ENCODE measurements at places on chromosomes 5 and 9.

- DNase-seq: no peak
These were observed 27.6 kb upstream of the NKD2 start for GRCh38 chr5:980966-981365.

DNA sequence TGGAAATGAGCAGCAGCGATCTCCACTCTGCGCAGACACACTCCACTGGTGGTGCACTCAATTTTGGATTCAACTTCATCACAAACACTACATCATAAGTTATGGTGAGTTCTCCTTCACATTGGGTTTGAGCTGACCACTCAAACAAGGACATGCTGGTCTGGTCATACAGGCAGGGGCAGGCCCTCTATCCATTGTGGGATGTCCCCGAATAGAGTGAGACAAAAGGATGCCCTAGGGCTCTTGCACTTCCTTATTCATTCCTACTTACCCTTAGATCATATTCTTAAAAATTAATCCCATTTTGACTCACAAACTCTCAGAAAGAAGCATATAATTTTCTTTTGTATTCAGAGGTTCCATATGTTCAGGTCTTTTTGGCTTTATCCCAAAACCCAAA lies 16.3 kb upstream of the PJA2 start:
- no peak for DNase-seq

DNA sequence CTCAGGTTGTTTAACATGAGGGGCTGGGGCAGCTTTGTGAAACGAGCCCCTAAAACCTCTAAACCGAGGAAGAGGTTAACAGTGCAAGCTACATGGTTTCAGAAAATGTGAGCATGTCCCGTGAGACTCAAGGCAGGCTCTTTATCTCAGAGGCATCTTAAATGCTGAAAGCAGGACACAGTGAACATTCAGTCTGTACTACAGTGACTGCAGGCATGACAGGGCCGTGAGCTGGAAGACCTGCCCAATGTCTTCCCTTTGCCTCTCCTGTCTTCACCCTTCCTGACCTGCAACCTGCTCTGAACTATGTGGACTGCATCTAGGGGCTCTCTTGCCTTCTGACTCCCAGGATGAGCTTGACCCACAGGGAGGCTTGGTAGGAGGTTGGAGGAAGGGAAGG lies 58.3 kb downstream of the PRLR start:
- no peak for DNase-seq

GRCh38 chr5:108255468-108255867 lies 126.4 kb downstream of the FBXL17 start:
- DNase-seq: no peak

DNA sequence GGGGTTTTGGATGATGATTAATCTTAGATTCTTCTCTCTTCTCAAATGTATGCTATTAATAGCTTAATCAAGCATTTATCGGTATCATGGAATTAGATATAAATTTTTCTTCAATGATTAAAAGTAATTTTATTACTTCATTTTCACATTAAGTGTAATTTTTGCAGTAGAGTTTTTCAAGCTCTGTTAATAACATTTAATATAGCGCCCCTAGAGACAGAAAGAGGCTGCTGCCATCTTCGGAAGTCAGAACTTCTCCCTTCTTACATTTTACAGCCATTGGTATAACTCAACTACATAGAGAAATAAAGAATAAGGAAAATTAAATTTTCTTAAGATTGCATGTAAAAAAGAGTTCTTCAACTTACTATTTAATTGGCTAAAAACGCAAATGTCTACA lies 540.3 kb downstream of the GABRG2 start:
- DNase-seq: no peak

- DNase-seq: no peak
These were observed 148.5 kb downstream of the C9orf152 start for GRCh38 chr9:110059461-110059860.

DNA sequence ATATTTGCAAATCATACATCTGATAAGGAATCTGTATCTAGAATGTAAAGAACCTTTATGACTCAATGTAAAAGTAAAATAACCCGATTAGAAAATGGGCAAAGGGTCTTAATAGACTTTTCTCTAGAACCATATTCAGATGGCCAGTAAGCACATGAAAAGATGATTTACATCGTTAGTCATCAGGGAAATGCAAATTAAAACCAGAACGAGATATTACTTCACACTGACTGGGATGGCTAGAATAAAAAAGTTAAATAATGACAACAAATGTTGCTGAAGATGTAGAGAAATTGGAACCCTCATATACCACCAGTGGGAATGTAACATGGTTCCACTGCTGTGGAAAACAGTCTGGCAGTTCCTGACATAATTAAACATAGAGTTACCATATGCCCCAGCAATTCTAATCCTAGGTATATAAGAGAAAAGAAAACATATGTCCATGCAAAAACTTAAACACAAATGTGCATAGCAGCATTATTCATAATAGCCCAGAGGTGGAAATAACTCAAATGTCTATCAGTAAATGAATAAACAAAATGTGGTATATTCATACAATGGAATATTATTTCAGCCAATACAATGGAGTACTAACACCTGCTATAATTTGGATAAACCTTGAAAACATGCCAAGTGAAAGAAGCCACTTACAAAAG lies 100.4 kb upstream of the MAMDC2 start:
- no peak for DNase-seq

- no peak for DNase-seq
These were observed 104.7 kb downstream of the DCP2 start for GRCh38 chr5:113081091-113081839.

DNA sequence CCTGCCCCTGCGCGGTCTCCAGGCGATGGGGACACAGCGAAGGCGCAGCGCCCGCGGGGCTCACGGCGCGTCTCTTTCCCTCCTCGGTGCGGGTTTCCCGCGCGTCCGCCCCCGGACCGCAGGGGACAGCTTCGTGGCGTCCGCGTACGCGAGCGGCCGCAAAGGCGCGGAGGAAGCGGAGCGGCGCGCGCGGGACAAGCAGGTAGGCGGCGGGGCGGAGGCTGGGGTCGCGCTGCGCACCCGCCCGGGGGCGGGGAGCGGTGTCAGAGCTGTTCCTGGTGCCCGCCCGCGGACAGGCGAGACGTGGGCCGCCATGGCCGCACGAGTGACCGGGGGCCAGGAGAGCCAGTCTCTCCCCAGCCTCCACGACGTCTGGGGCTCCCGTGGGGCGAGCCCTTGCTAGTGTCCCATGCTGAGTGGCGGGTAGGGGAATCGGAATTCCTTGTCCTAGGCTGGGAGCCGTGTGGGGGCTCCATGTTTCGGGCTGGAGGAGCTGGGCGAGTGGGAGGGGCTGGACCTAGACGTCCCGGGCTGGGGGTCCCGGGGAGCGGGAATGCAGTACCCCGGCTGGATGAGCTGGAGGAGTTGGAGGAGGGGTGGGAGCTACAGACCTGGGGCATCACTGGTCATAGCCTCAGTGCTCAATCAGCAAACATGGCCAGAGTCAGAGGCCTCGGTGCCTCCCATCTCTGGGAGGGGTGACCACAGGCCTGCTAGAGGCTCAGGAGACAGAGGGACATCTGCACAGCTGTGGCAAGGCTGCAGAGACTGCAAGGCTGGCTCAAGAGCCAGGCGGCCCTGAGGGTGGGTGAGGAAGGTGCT lies 968 bp downstream of the NKD2 start:
- DNase-seq: no peak

DNA sequence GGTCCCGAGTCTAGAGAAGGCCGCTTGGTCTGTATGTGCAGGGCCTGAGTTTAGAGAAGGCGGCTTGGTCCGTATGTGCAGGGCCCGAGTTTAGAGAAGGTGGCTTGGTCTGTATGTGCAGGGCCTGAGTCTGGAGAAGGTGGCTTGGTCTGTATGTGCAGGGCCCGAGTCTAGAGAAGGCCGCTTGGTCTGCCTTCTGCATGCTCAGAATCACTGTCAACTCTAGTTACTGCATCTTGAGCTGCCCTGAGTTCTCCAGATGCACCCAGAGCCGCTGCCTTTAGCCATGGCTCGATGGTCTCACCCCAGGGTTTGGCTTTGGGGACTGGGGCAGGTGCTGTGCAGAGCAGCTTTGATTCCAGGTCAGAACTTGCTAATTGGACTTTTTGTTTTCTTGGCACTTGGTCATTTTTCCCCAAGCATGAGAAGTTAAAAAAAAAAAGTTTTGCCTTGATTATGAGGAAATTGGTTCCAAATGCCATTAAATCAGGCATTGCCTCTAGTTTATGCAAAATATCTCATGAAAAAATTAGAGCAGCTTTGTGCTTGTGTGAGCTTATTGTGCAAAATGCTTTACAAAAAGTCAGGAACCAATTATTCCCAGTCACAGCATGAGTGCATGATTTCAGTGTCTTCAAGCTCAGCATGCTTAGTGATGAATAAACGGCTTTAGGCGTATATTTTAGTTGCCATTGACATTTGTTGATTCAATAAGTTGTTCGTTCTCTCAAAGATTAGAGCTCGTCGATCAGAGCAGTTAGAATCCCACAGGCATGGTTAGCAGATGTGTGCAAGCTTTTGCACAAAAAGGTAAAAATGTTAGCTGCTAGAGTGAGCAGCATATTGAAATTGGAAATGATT lies 25.4 kb upstream of the EXOC3 start:
- no peak for DNase-seq

GRCh38 chr5:178206166-178207101 lies 2.1 kb downstream of the HNRNPAB start:
- no peak for DNase-seq

- DNase-seq: no peak
These were observed 158.8 kb downstream of the GAS1 start for GRCh38 chr9:86788456-86788855.

DNA sequence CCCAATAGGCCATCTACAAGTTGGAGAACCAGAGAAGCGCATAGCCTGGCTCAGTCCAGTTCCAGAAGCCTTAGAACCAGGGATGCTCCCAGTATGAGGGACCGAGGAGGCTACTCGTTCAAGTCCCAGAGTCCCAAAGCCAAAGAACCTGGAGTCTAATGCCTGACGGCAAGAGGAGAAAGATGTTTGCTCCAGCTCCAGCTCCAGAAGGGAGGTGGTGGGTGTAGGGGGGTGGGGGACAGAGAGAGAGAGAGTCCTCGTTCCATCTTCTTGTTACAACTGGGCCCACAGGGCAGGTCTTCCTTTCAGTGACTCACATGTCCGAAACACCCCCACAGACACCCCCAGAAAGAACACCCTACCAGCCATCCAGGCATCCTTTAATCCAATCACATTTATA lies 63.9 kb downstream of the SEC61B start:
- DNase-seq: no peak

DNA sequence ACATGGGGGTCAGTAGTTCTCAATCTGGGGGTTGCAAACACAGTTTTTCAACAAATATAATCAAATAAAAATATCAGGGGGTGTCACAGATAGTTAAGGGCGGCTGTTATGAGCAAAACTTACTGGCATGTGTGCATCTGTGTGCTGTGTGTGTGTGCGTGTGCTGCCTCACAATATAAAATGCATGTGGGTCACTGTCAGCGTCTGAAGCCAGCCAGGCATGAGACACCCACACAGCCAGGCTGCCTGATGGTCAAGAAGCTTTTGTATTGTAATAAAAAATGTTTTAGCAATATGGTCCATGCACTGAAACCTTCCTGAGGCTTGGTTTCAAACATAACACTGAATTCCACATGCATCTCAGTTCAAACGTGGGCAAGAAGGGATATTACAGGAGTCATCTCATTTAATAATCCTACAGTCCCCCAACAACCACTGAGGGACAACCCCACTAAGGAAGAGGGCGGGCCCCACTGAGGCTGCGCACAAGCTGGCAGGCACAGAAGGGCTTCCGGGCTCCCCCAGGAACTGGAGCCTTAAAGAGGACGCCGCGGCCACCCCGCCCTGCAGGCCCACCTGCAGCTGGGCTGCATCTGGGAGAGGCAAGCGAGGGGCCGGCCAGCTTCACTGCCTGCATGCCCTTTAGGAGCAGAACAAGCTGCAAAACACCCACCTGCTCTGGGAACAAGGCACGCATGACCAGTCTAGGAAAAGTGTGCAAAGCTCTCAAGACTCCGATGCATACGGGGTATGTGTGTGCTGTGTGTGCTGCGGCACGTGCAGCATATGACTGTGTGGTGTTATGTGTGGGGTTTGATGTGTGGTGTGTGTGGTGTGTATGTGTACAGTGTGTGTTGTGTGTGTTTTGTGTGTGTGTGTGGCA lies 14.1 kb downstream of the SEMA4D start:
- peak; percentile 55 for DNase-seq

GRCh38 chr5:136686192-136686872 lies 321.0 kb upstream of the TRPC7 start:
- DNase-seq: no peak

- no peak for DNase-seq
These were observed 6.9 kb upstream of the OTP start for GRCh38 chr5:77645158-77645994.

DNA sequence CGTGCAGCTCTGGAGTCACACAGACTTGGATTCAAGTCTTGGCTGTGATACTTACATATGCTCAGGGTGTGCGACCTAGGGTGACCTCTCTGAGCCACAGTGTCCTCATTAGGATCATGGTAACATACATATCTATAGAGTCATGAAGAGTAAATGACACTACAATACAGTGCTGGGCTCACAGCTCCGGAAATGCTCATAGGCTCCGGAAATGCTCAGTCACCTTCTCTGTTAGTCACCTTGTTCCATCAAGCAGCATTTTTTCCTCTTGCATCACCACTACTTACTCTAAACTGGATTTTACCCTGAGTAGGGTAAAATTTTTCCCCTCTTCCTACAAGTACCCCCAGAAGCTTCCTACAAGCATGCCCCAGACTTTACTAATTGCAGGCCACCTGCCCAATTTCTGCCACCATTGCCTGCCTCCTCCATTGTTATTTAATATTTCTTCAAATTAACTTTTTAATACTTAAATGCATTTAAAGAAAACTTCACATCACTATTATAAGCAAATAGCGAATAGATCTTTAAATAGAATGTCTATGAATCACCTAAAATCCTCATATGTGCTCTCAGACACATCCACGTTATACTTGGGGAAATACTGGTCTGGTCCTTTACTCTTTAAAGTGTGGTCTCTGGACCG lies 147.6 kb upstream of the SPRY4 start:
- DNase-seq: peak; percentile 3

- DNase-seq: no peak
These were observed 291.2 kb downstream of the CWC27 start for GRCh38 chr5:65059681-65060598.

DNA sequence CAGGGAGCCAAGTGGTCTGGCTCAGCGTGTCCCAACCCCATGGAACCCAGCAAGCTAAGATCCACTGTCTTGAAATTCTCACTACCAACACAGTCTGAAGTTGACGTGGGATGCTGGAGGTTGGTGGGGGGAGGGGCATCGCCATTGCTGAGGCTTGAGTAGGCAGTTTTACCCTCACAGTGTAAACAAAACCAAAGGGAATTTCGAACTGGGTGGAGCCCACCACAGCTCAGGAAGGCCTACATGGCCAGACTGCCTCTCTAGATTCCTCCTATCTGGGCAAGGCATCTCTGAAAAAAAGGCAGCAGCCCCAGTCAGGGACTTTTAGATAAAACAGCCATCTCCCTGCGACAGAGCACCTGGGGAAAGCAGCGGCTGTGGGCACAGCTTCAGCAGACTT lies 17.1 kb upstream of the FBXL17 start:
- no peak for DNase-seq

Measured in stimulated activated CD8-positive, alpha-beta memory T cell treated with anti-CD3 and anti-CD28 coated beads, Interleukin-4, amount 100 ng/mL, for 1 hour (primary cell).